ENCODE measurements at places on chromosomes 1 and 21. TPM values are rescaled to one million over a fixed set of nuclear protein-coding genes. Genes with fewer than 3 reads are reported as not detected.
A peak's percentile ranks its signal among the peaks of the same experiment; 100 is the strongest.

- DNase-seq: no peak
Measured at GRCh38 chr1:21933397-21934248, 3.5 kb downstream of the HSPG2 start.

GRCh38 chr1:84876353-84876752 lies 16.7 kb downstream of the LPAR3 start:
- peak; percentile 43 for DNase-seq

The CLDN8 gene
- polyA plus RNA-seq: not detected

The CD5L gene
- not detected for polyA plus RNA-seq

GRCh38 chr21:32559006-32559610 lies 26.2 kb downstream of the TCP10L start:
- DNase-seq: no peak

DNA sequence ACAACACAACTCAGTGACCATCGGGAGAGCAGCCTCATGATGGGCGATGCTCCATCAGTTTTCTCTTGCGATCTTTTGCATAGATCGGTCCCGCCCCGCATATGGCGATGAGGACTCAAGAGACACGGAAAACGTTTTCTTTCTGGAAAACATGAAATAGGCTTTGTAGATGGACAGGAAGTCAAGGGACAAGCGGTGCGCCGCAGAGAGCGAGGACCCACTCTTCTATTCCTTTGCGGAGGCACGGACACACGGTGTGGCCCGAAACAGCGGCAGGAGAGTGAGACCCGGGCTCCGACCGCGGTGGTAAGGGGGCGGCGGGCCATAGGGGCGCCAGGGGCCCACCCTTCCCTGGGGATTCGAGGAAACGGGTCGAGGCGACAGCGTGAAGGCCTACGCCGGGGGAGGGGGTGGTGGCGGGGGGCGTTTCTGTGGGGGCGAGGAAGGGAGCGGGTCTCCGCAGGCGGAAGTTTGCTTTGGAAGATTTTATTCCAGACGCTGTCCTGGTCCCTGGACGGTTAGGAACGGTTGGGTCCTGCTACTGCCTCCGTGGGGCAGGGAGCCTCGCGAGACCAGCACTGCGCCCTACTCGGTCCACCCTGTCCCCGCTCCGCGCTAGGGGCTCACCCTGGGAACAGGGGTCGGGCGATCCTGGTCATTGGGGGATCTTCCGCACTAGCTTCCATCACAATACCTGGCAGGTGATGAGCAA lies 796 bp upstream of the TDRKH start:
- no peak for DNase-seq

DNA sequence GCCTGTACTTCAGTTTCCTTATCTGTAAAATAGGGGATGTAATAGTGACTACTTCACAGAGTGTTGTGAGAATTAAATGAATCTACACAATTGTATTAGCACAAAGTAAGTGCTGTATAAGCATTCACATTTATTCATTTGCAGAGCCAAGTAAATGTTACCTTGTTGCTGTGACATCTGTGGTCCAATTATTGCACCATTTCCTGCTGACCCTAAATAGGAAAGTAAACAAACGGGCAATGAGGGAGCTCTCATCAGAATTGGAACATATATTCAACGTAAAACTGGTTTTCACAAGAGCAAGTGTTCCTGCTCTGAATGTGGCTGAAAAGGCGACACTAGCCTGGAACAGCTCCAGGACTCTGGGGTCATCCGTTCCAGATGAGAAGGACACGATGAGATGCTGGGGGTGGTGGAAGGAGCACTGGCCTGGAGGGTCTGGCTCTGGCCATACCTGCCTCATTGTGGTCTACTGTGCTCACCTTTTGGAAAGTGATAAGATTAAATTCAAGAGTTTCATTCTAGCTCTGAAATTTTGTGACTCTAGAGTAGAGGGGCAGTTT lies 34.5 kb downstream of the PROX1 start:
- DNase-seq: no peak

- no peak for DNase-seq
Measured at GRCh38 chr1:185463433-185463832, 146.4 kb upstream of the IVNS1ABP start.

DNA sequence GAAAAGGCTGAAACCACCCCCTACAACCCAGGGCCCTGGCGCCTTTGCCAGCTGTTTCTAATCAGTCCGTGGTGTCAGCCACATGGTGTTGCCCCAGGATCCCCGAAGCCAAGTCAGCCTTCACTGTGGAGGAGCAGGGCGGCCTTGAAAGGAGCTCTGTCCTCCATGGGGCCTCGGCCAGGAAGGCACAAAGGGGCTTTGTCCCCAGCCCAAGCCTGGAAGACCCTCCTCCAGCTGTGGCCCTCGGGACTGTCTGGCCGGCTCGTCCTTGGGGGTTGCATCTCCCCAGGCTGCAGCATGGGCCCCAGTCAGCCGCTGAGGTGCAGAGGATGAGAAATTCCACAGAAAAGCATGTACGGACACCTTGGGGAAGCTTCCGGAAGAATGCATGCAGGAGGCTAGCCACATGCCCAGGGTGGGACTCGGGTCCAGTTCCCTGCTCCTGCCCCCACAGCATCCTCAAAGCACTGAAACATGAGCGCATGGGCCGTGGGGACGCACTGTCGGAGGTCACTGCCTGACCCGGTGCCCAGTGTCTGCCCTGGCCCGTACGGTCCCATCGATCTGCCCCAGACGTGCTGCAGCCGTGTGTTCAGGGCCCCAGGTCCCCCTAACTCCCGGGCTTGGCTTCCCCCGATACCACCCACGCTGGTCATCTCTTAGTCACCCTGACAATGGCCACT lies 38.6 kb upstream of the POFUT2 start:
- DNase-seq: no peak

- no peak for DNase-seq
Measured at GRCh38 chr1:190303501-190303900, 174.2 kb downstream of the BRINP3 start.

The RNF187 gene
- 46.4 TPM for polyA plus RNA-seq

DNA sequence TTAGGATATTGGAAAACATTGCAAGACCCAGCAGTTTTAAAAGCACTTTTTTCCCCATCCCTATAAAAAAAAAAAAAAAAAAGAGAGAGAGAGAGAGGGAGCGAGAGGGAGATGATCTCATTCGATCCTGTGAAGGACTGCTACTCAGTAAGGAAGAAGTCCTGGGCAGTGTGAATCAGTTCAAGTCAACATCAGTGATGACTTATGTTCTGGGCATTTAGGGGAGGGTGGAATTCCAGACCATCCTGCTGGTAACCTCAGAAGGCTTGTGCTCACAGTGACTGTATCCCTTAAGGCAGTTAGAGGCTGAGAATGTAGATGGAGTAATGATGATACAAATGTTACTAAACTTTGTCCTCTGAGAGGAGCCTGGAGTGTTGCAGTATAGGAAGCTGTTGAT lies 151.4 kb downstream of the TGFB2 start:
- DNase-seq: no peak

DNA sequence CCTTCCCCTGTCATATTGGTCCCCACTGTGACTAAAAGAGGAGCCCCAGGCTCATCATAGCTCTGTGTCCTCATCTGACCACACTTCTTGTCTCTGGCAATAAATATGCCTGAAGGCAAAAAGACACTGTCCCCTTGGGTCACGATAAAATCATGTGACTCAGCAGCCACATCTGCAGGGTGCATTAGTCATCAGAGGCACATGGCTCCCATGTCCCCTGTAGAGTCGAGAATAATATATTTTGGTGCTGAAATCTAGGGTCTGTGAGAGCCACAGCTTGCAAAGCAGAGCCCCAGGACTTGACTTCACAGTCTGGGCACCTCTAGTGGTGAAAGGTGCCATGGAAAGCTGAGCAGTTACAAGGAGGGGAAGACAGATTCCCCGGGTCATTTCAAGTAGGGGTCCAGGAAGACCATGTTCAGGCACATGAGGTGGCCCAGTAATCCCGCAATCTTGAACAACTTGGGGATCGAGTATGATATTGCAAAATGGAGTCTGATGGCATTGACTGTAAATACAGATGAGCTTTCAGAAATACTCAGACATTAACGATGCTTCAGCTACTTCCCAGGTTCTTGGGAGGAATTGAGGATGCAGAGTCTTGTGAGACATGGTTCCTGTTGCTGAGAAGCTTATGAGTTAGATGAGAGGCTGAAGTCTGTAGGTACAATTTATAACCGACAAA lies 68.6 kb downstream of the SLC35F3 start:
- DNase-seq: no peak

GRCh38 chr21:42384156-42384945 lies 11.5 kb downstream of the TMPRSS3 start:
- DNase-seq: no peak

The ZNF648 gene
- polyA plus RNA-seq: not detected

DNA sequence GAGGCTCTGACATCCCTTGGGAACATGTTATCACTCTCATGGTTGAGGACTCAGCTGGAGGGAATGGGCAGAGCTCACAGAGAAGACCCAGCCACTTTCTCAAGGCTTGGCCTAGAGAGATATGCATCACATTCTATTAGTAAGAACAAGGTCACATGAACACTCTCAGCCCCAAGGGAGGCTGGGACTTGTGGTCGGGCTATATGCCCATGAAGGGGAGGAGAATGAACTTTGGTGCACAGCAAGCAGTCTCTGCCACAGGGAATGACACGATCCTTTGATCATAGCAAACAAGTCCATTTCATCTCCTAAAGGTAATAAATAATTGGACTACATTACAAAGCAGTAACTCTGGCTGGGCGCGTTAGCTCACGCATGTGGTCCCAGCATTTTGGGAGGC lies 105.7 kb downstream of the SYF2 start:
- no peak for DNase-seq

The COL8A2 gene
- polyA plus RNA-seq: not detected

- no peak for DNase-seq
Measured at GRCh38 chr21:19648391-19648790, 1244.8 kb upstream of the TMPRSS15 start.

The CD84 gene
- polyA plus RNA-seq: 15.9 TPM

DNA sequence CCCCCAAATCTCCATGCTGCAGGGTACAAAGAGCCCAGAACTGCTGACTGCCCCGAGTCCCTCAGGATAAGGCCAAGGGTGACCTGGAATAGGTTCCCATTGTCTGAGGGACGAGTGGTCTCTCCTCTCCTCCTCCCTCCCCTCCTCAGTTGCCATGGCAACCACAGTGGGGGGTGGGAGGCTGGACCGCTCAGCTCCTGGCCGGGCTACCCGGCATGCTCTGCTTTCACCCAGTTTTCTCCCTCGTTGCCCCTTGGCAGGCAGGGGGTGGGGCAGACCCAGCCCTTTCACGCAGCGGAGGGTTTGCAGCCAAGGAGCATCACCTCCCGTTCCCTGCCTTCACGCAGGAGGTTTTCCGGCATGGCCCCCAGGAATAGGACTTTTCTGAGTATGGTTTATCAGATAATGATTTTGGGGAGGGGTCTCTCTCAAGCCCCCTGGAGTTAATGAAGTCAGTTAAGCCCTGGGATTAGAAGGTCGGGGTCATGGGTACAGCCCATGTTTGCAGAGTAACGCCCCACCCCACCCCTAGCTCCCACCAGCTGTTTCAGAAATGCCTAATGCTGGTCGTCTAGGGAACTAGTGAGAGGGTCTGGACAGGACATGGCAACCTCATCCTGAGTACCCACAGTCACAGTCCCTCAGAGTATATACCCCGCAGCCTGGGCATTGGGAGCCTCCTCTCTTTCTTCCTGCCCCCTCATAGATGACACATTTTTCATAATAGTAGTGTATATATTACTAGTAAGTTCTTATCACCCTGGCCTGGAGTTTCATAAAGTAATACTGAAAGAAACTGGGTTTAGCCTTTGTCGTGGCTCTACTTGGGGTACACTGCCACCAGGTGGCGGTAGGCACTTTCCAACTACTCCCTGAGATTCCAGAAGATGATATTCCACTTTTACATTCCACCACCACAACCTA lies 20.7 kb downstream of the C1QB start:
- no peak for DNase-seq

The HSPA6 gene
- not detected for polyA plus RNA-seq

DNA sequence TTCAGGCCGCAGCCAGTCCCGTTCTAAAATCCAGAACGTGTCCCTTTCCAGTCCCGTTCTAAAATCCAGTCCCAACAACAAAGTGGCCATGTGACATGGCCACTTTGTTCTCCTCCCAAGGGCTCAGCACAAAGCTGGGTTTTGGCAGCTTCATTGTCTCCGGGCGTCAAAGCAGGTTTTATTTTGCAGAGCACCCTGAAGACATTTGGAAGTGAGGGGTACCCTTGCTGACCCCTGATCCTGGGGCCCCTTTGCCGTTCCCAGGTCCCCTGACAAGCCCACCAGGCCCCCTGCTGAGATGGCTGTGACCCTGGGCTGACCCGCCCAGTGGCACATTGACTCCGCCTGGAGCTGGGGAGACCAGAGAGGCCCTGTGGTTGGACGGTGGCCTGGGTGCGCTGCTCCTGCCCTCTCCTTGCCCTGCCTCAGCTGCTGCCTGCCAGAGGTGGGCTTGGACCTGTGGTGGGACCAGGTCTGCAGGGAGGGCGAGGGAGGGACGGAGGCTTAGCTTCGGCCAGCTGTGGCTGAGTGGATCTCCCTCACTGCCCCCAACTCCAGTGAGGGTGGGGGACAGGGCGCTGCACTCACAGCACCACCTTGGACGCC lies 4.3 kb downstream of the PFKL start:
- DNase-seq: no peak

GRCh38 chr1:157047062-157047410 lies 1.5 kb upstream of the ARHGEF11 start:
- no peak for DNase-seq

DNA sequence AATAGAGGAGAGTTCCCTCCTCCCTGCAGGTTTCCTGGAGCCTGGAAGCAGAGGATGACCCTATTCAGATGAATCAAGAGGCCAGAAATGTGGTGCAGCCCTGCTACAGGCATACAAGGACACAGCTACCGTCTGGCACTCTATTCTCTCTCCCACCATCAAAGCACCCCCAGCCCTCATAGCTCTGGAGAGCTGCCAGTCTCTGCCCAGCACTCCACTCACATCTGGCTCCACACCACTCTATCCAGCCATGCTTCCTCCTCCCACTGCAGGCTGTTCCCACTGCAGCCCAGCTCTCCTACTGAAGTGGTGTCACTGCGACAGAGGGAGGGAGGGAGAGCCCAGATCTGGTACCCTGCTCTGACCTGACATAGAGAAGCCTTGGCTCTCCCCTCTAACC lies 18.4 kb downstream of the SYT2 start:
- no peak for DNase-seq

GRCh38 chr1:15531682-15532081 lies 5.0 kb downstream of the DNAJC16 start:
- no peak for DNase-seq

DNA sequence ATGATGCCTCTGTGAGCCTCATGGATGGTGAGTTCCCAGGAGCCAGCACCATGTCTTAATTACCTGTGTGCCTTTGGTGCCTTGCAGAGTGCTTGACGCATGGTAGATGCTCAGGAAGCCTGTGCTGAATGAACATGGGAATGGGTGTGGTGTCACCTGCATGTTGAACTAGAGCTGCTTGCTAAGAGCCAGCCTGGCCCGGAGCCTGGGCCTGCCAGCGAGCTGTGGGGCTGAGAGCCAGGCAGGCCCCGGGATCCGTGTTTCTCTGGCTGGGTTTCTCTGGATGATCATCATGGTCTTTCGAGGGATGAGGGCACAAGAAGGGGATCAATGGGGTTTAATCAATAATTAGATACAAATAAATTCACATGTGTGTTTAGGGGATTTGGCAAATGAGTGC lies 6.7 kb upstream of the TEX35 start:
- no peak for DNase-seq

GRCh38 chr21:25837533-25838265 lies 102.9 kb downstream of the GABPA start:
- DNase-seq: no peak

The KRTAP11-1 gene
- not detected for polyA plus RNA-seq

The TSHB gene
- not detected for polyA plus RNA-seq

The MEX3A gene
- not detected for polyA plus RNA-seq

- DNase-seq: no peak
Measured at GRCh38 chr1:84430546-84430945, 32.3 kb downstream of the DNASE2B start.

GRCh38 chr21:15078180-15078579 lies 13.4 kb upstream of the NRIP1 start:
- DNase-seq: no peak

The CFH gene
- polyA plus RNA-seq: 16.6 TPM

All from CD4-positive, alpha-beta memory T cell (primary cell).